Lower leg skin (tissue), 4 donors: ENCODE measurements at places on chromosomes 7 and 10. TPM values are rescaled to one million over a fixed set of nuclear protein-coding genes. Genes with fewer than 3 reads are reported as not detected.

DNA sequence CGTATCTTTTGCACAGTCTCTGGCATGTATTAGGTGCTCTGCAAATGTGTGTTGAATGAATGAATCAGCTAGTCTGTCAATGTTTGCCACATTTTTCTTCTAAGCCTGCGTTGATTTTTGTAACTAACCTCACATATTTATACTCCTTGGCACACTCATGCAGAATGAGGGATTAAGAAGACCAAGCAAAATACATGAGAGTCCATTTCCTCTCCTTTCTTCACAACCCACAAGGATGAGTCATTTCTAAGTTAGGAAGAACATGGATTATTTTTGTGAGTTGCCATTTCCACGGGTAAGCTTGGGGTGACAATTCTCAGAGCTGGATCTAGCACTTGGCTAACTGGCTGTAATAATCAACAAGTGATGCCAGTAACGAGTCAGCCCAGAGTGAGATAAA is 158.8 kb downstream of the TWIST1 start:
- DNase-seq = no peak

DNA sequence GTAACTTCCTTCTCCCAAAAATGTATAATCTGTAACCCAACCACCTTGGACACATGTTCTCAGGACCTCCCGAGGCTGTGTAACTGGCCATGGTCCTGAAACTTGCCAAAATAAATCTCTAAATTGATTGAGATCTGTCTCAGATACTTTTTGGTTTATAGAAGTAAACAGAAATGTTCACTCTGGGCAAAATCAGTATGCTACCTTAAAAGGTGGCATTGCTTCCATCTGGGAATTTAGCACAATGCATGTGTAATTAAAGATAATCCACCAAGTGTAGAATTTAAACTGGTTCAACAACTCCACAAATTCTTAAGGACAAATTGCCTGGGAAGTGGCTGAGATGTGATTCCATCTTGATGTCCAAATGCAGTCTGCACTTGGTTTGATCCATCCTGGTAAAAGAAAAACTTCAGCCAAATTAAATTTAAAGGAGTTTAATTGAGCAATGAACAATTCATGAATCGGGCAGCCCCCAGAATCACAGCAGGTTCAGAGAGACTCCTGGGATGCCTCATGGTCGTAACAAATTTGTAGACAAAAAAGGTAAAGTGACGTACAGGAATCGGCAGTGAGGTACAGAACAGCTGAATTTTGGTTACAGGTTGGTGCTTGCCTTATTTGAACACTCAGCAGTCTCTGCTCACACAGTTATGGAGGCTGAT is 102.6 kb upstream of the PFKP start:
- no peak for DNase-seq

- DNase-seq = no peak
Observed at GRCh38 chr10:68047122-68047521, 28.0 kb downstream of the HERC4 start.

The TRPV5 gene
- not detected for total RNA-seq
